ENCODE measurements at places on chromosomes 4 and X.

- DNase-seq, result no peak
Measured at GRCh38 chrX:153797415-153798015, 3.0 kb downstream of the SSR4 start.

DNA sequence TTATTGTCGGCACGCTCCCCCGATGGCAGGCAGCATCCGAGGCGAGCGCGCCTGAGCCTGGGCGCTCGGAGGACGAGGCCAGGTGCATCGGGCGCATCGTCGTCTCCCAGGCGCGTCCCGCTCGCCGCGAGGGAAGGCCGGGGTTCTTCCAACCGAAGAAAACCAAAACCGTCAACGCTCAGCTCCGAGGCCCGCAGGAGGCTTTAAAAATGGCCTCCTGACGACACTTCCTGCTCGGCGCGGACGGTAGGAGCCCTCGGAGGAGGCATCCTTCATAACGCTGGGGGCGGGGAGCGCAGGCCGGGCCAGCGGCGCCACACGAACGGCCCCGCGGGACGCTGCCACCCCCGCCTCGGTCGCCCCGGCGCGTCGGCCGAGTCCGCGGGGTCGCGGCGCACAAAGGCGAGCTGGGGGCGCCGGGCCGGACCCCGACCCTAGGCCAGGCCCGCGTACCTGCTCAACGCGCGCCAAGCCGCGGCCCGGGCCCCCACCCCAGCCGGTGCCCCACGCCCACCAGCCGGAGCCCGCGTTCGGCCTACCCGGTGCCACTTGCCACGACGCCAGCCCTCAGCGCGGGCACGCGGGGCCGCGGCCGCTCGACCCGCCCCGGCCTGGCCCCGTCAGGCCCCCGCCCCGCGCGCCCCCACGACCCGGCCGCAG is 501 bp downstream of the ZNF518B start:
- DNase-seq, result no peak

DNA sequence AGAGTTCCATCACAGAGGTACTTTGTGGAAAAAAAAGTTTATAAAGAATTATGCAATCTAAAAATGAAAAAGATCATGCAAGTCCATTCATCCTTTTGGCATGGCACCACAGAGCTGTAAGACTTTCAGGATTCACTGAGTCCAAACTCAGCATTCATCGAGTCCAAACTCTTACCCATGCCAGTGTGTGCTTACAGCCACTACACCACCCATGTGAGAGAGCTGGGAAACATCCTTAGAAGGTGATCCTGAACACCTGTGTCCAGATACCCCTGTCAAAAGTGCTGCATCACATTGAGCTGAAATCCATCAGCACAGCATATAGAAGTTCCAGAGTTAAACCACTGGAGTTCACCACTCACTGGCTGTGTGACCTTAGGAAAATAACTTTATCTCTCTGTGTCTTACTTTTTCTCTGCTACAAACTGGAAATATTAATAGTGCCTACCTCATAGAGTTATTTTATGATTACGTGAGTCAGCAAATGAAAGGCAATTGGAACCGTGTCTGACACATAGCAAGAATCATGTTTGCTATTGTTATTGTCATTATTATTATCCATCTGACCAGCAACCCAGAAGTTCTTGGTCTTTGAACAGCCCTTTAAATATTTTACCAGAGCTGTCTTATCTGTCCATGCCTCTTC is 115.0 kb upstream of the FTHL17 start:
- no peak for DNase-seq

DNA sequence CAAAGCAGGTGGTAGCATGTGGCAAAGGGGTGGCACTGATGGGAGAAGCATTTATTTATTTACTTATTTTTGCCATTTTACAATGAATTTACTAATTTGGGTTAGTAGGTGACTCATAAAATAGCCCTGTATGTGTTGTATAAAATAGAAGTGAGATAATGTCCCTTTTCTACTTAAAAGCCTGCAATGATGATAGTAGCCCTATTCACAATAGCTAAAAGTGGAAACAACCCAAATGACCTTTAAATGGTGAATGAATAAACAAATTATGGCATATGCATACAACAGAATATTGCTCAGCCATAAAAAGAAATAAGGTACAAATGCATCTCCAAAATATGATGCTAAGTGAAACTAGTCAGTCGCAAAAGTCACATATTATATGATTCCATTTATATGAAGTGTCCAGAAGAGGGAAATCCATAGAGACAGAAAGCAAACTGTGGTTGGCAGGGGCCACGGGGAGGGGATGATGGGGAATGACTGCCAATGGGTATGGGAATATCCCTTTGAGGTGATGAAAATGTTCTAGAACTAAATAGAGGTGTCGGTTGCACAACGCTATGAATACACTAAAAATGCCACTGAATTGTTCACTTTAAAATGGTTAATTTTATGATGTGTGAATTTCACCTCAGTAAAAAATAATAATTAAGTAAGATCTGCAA is 35.8 kb upstream of the FAM9C start:
- DNase-seq, result no peak

GRCh38 chr4:138192113-138192512 is 50.0 kb downstream of the SLC7A11 start:
- no peak for DNase-seq

DNA sequence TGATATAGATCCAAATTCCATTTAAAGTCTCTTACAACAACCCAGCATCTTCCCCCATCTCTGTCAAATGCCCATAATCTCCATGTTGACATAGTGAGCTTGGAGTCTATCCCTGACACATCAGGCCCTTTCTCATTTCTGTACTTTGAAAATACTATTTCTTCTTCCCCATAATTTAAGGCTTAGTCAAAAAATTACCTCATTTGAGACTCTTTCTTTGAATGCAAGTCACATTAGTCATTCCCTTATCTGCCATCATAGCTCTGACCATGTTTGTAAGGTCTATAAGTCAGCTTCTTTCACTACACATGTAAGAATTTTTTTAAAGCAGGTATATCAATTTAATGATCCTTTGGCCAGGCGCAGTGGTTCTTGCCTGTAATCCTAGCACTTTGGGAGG is 99.9 kb downstream of the DDX60 start:
- DNase-seq, result no peak

All from activated CD8-positive, alpha-beta memory T cell treated with anti-CD3 and anti-CD28 coated beads for 48 hours (primary cell).